Anterior cingulate cortex (tissue), 58 donors: ENCODE measurements at places on chromosomes 1 and 21.
A peak's percentile ranks its signal among the peaks of the same experiment; 100 is the strongest.

DNA sequence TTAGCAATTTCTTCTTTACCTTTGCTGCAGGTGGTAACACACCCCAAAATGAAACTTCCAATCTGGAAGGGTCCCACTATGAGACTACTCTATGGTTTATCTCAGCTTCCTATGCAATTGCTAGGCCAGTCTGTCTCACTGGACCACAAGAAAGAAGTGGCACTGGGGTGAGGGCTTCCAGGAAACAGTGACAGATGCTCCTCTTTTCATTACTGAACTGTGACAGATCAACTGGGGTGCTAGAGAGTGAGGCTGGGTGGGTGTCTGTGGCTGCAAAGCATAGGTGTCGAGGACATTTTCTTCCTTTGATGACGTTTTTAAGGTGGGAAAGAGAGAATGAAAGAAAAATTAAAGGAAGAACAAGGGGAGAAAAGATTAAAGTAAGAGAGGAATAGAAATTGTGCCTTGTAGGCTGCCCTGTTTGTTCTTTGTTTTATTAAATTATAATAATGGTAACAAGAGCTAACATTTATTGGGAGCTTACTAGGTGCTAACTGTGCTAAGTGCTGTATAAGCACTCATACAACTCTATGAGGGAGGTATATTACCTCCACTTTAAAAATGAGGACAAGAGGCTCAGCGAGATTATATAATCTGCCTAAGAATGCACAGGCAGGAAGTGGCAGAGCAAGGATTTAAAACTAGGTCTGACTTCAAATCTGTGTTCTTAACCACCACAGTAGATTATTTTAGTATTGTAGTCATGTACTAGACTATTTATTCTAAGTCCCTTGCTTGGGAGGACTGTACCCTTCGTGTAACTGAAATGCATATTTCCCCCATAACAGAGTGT, 27.8 kb upstream of the DMRTA2 start:
- DNase-seq = no peak

DNA sequence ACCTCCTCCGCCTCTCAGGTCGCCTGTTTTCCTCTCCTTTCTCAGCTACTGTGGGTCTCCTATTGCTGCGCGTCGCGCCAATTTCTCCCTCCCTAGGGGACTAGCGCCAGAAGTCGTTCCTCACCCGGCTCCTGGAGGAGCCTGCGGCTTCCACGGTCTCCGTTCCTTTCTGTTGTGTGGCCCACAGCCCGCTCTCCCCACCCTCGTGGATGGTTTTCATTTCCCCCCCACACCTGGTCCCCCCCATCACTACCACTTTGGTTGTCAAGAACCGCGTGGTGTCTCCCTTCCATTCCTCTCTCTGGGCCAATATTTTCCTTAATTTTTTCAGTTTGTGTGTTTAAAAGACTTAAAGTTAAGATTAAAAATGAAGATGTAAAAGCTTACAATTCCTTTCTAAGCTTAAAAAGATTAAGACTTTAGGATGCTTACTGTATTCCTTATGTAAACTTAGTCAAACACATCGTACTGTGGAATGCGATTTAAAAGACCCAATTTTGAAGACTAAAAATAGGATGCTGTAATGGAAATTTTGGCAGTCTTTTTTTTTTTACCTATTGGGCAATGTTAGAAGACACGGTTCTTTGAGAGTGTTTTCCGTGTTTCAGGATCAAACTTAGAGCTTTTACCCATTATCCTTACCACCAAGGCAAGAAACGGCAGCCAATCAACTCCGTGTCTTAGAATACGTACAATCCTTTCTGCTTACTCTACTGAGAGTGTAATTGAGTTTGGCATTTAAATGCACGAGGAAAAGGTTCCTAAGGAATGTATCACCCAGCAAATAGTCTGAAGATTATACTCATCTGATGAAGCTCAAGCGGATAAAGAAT, 773 bp downstream of the CNST start:
- no peak for DNase-seq

- DNase-seq = no peak
Observed at GRCh38 chr1:31400393-31400792, 12.6 kb upstream of the SERINC2 start.

GRCh38 chr1:154943649-154944400, 7.3 kb upstream of the PMVK start:
- no peak for DNase-seq

GRCh38 chr1:157231846-157232525, 93.8 kb upstream of the ETV3 start:
- DNase-seq = no peak

GRCh38 chr1:6157528-6158174, 22.5 kb downstream of the CHD5 start:
- DNase-seq = no peak

DNA sequence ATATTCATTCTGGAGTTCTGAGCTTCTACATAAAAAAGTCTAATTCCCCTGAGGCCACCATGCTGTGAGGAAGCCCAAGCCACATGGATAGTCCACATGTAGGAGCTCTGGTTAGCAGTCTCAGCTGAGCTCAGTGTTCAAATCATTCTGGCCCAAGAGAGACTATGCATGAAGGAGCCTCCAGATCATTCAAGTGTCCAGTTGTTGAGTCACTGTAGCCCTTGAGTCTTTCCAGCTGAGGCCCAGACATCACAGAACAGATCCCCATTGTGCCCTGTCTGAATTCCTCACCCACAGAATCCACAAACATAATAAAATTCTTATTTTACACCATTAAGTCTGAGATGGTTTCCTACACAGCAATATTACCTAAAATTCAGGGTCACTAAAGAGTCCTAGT, 107.0 kb upstream of the NGF start:
- no peak for DNase-seq

DNA sequence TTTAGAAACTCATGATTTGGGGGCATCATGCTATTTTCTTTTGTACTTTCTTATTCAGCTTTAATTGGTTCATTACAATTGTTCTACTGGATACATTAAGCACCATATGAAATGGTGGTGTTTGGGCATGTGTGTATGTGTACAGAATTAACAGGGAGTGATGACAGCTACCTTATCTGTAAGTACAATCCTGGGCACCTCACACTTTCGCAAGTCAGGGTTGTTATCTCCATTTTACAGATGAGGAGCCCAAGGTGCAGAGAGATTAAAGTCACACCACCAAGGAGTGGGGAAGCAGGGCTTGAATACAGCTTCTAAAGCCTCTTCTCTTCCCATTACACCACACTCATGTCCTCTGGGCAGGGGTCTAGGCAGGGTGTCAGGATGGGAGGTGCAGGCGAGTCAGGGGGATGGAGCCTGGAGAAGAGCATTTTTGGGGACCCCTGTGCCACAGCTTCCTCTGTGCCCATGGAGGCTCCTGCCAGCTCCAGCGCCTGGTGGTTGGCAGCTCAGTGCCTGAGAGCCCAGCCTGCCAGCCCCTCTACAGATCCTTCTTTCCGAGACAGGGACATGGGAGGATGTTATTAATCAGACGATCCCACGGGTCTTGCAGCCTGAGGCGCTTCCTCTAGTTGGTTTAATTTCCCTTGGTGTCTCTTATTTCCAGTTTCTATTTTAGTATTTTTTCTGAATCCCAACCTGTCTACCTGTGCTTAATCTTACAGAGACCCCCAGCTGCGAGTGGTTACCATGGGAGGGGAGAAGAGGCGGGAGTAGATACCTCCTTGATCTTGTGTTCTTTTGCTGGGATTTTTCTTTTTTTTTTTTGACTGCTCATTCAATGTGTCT, 126.2 kb upstream of the CD34 start:
- no peak for DNase-seq

GRCh38 chr1:119636491-119637089, 11.5 kb downstream of the ZNF697 start:
- DNase-seq = no peak

- DNase-seq = no peak
Observed at GRCh38 chr1:19366599-19367536, 54.7 kb downstream of the SLC66A1 start.

DNA sequence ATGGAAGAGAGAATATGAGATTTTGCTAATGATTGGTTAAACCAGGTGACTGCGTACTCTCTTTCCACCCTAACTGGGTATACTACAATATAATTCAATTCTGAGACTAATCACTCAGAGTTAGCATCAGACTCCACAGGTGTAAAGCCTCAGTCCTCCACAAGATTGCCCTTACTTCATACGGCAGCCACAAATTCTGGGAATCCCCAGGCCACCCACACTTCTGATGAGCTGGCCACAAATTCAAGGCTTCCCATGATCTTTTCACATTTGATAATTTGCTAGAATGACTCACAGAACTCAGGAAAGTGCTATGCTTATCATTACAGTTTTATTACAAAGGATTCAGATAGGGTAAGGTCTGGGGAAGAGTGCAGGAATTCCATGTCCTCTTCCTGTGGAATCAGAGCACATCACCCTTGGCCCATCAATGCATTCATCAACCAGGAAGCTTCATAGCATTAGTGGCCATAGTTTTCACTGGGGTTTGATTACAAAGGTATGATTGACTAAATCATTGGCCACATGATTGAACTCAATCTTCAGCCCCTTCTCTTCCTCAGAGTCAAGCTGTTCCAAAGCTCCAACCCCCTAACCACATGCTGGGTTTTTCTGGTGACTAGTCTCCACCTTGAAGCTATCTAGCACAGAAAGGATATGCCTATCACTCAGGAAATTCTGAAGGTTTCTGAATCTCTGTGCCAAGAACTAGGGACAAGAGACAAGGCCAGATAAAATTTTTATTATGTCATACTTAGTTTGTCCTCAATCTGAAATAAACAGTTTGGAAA, 131.7 kb downstream of the HHIPL2 start:
- no peak for DNase-seq

DNA sequence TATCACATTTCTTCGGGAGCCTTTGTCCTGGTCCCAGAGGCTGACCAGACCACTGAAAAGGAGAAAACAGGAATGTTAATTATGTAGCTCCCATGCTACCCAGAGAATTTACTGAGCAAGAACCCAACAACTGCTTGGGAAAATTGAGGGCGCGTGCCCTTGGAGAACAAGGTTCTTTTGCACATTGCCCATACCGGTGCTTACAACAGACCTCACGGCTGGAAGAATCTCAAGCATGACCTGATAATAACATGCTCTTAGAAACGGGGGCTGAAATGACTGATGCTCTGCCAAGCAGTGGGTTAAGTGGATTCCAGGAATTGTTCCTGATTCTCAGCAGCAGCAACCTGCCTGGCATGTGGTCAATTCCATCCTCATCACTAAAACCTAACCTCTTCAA, 49.3 kb upstream of the AJAP1 start:
- DNase-seq = no peak

DNA sequence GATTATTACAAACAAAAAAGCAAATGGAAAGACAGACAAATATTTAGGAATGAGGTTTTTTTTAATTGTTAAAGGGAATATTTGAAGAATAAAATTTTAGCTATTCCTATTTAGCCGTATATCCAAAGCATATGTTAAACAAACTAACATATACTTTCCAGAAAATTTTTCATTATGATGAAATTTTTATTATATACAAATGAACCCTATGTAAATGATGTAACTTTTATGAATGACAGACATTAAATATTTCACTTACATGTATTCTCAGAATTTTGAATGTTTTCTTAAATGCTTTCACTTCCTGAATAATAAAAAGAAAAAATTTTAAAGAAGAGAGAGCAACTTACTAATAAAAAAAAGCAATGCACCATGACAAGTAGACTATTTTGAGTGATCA, 15.8 kb downstream of the LHX9 start:
- no peak for DNase-seq

DNA sequence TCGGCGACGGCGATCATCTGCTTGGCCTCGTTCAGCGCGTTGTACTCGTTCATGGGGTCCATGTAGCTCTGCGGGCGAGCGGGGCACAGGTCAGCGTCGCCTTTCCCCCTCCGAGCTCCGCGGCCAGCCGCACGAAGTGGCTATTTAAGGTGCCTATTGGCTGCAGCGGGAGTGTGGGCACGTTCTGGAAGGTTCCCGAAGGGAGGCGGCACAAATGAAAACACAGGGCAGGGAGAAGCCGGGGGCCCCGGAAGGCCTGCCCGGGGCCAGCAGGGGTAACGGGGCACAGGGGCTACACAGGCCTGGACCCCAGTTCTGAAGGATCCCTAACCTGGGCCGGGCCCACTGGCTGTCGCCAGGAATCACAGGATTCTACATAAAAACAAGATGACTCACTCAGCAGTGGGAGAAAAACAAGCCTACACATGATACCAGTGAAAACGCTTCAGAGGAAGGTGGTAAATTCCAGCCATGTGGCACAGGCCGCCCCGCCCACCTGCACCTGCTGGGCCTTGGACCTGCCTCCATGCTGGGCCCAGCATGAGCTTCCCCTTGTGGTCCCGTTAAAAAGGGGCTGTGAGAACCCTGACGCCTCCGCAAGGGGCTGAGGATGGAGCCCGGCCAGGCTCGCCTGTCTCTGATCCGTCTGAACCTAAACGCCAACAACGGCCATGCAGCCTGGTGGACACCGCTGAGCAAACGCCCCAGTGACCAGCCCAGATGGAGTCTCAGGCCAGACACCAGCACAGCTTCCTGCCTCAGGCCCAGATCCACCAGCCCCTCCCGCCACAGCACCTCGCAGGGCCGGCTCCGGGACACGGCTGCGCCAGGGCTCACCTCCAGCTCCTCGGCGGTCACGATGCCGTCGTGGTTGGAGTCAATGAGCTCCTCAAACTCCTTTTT, 3.9 kb upstream of the TNFRSF4 start:
- no peak for DNase-seq

DNA sequence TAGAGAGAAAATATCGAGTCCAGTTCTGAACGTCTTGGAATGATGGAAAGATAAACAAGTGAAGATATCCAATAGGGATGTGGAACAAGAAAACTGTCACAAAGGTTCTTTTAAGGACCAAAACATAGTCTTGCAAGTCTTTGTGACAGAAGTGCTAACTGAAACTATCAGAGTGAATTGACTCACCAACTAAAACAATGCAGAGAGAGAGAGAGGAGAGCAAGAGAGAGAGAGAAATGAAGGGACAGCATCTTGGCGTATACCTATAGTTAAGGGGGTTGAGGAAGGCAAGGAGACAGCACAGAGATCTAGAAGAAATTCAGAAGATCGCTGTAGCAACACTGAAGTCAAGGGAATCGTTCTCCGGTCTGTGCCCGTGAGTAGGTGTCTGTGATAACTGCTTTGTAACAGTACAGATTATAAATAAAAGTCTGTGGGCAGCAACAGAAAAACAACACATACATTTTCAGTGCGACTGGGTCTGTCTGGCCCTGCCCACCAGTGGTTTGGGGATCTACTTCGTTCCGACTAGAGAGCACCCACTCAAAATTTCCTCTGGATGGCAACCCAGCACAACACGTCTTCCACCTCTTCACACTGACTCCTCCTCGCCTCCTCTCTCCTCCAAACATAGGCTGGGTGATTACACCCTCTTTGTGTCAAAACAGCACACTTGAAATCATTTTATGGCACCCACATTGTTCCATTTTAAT, 4.8 kb upstream of the COA6 start:
- peak; percentile 60 for DNase-seq

DNA sequence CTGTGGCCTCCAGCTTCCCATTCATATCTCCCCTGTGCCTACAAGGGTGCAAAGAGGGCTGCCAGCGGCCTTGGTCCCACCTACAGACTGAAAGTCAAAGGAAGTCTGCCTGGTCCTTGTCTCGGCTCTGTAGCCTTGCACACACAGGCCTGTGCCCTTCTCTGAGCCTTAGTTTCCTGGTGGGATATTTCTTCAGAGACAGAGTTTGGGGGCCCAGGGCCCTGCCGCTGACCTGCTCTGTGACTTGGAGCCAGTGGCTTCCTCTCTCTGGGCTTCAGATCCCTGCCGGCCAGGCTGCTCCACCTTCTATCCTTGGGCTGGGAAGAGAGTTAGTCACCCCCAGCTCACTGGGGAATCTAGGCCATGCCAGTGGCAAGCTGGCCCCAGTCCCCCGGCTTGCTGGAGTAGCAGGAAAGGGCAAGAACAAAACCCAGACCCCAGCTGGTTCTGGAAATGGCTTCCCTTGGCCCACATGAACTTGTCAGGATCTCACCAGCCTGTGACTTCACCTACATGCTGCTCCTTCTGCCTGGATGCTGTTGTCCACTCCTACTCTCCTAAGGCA, 1.0 kb upstream of the TMEM61 start:
- DNase-seq = no peak
